ENCODE measurements at places on chromosomes 5 and 9.

DNA sequence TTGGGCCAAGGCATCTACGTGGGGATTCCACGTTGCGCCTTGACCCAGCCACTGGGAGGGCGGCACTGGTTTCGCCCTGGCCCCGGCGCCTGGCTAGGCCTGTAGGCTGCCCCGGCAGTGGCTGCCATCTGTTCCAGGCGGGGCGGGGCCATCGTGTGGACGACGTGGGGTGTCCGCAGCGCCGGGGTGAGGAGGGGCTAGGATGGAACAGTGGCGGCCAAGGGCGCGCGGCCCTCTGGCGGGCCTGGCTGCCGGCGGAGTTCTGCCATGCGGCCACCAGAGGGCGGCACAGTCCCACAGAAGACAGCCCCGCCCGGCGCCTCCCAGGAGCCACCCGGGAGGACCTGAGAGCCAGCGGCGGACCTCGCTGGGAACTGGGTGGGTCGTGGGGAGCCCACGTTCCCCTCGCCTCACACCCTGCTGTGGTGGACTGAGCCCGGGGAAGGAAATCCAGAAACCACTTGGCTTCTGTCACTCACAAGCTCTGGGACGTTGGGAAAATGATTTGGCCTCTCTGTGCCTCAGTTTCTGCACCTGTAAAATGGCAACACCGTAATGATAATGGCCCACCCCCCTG lies 22.6 kb upstream of the RAPGEF1 start:
- peak; percentile 72 for DNase-seq

GRCh38 chr5:74950836-74951515 lies 84.8 kb upstream of the FAM169A start:
- DNase-seq: no peak

GRCh38 chr5:173477345-173478040 lies 139.0 kb downstream of the BOD1 start:
- DNase-seq: no peak

DNA sequence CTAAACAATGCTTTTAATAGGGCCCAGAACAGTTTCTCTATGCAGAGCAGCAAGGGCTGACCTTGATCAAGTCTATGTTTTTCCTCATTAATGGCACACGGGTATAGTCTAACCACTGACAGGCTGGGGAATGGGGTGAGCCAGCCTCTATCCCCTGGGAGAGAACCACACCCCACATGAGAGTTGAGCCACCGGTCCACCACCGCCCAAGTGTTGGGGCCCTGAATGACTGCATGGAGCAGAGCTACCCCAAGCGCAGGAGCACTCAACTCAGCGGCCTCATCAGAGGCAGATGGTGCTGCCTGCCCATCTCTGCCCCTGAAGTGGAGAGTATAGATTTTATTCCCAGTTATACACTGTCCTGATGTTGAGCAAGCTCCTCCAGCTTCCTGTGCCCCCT lies 247.9 kb upstream of the IRX1 start:
- no peak for DNase-seq

DNA sequence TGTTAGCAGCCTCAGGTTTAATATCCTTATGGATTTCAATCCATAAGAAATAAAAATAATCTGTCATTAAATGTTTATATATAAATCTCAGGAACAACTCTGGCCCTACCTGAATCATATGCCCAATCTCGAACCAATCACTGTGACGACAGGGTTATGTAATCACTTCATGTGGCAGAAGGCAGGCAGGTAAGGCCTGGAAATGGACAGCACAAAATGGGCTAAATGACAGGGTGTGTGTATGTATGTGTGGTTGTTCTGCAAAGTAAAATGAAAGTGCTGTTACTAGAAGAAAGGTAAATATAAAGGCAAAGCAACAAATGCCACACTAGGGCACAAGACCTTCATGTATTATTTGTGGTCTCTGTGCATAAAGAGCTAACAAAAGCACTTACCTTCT lies 19.6 kb downstream of the ANKDD1B start:
- no peak for DNase-seq

DNA sequence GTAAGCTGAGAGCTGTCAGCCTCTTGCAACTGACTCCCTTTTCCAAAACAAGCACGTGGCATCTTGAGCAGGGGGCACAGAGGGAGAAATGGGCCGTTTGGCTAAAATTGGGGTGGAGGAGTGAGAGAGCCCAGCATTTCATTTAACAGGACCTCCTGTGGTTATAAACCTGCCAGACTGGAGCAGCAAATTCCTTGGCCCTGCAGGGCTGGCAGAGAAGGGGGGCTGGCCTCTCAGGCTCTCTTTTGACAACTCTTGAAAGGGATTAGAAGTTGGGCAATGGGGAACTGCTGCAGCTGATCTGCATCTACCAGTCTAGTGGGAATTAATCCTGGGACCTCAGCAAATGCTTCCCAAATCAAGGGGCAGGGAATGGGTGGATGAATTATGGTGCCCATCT lies 7.2 kb upstream of the POU4F3 start:
- DNase-seq: no peak

DNA sequence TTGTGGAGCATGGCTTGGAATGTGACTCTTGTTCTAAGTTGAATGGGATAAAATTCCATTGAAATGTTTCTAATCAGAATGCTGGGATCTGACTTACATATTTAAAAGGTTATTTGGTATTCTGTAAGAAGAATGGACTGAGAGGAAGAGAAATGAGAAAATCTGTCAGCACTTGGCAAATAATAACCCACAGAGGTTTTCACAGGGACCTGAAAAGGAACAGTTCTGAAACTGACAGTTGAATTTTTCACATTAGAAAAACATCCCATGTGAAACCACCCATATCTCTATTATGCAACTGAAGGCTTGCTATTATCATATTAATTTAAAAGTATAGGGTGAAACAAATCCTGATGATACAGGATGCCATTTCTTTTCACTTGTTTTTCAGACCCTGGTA lies 302.7 kb downstream of the EPB41L4A start:
- no peak for DNase-seq

DNA sequence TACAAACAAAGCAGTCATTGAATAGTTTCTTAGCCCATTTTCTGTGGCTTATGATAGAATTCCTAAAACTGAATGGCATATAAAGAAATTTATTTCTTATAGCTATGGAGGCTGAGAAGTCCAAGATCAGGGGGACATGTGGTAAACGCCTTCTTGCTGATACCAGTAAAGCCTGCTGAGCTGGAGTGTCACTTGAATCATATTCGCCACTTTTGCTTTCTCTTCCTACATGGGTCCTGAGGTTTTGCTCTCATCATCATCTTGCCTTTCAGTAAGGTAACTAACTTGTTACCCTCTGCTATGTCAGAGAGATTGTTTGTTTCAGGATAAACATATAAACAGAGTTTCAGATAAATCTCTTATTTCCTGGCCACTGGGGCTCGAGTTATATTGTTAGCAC lies 203.3 kb upstream of the DMRT1 start:
- no peak for DNase-seq

DNA sequence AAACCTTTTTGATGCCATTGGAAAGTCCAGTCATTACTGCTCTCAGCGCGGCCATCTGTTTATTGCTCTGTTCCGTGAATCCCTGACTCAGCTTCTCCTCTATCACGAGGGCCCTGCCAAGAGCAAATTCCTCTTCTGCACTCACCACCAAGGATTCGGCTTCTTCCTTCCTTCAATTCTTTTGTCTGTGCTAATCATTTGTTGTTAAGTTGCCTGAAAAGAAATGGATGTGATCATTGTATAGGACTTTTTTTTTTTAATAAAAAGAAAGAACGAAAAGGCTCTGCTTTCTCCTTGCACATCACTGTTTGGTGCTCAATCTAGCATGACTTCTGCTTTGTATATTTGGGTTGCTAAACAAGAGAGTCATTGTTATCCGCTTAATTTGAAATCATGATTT lies 128.7 kb upstream of the PIK3R1 start:
- DNase-seq: no peak

- DNase-seq: no peak
Observed at GRCh38 chr9:107394264-107394663, 95.3 kb downstream of the KLF4 start.
